ENCODE measurements at places on chromosomes 1 and 21.

DNA sequence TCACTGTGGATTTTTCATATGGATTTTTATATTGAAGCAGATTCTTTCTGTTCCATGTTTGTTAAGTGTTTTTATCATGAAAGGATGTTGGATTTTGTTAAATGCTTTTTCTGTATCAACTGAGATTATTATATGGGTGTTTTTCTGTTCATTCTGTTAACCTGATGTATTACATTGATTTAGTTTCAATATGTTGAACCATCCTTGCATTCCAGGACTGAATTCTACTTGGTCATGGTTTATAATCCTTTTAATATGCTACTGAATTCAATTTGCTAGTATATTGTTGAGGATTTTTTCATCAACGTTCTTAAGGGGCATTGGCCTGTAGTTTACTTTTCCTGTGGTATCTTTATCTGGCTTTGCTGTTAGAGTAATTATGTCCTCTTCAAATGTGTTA is 55.8 kb downstream of the CCDC30 start:
- no peak for DNase-seq

- peak; percentile 90 for DNase-seq
Observed at GRCh38 chr1:237799762-237800474, 90.8 kb downstream of the ZP4 start.

GRCh38 chr1:9110669-9111356 is 18.1 kb downstream of the GPR157 start:
- DNase-seq, result peak; percentile 92

DNA sequence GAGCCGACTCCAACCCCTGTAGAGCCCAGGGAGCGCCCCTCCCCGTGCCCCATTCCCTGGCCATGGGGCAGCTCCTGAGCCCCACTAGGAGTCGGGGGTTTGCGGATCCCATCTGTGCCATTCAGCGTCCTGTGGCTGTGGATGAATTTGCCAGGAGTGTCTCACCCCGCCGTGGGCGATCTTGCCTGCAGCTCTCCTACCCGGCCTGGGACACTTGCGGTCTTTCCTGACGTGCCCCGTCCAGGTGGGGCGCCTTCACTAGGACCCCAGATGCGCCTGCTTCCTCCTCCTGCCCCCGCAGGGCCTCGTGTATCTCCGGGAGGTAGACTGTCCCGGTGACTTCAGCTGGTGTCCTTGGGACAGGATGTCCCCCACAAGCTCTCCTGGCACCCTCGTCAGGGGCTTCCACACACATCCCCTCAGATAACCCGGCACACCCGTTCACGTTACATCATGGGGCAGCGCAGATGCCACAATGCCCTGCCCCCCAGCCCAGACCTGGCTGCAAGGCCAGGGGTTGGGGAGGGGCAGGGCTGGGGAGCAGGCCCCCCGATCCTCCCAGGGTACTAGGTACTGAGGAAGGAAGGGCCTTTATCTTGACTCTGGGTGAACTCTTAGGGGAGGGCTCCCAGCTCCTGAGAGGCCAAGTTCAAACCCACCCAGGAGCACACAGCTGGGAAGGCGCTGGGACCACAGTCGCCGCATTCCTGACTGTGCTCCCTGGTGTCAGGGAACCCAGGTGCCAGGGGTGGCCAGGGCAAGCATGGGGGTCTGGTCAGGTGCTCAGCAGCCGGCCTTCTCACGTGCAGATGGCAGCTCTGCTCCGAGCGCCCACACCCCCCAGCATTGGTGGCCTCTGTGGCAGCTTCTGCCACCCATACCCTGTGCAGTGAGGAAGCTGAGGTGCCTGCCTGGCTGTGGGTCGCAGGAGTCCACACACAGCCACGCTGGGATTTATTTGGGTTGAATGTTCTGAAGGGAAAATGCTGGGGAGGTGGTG is 53.4 kb upstream of the COL6A1 start:
- DNase-seq, result no peak

- no peak for DNase-seq
Observed at GRCh38 chr1:224109981-224110380, 3.9 kb upstream of the FBXO28 start.

GRCh38 chr1:33577663-33578062 is 105.2 kb downstream of the ZSCAN20 start:
- no peak for DNase-seq

DNA sequence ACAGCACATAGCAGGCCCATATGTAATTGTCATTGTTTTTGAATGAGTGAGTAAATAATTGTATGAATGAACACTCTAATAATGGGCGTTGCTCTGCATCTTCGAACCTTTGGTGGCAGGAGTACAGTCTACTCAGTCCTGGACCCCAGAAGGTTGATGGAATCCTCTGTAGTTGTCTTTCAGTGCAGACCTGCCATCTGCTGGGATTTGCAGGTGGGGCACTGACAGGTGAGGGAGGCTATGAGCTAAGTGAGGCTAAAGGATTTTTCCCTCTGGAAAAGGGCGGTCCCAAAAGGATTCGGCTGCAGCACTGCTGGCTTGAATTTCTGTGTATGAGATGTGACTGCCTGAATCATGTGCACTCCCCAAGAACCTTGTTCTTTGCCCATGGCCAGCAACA is 53.4 kb downstream of the PLXNA2 start:
- DNase-seq, result no peak

Data from Karpas-422 (cell line).